ENCODE measurements at places on chromosomes 1 and 21.

DNA sequence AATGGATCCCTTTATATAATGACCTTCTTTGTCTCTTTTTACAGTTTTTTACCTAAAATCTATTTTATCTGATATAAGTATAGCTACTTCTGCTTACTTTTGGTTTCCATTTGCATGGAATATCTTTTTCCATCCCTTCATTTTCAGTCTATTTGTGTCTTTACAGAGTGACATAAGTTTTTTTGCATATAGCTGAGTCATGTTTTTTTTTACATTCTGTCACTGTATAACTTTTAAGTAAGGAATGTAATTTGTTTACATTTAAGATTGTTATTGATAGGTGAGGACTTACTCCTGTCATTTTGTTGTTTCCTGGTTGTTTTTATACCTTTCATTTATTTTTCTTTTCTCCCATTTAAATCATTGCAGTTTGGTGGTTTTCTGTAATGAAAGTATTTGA is 402.7 kb upstream of the ADGRL2 start:
- no peak for DNase-seq

DNA sequence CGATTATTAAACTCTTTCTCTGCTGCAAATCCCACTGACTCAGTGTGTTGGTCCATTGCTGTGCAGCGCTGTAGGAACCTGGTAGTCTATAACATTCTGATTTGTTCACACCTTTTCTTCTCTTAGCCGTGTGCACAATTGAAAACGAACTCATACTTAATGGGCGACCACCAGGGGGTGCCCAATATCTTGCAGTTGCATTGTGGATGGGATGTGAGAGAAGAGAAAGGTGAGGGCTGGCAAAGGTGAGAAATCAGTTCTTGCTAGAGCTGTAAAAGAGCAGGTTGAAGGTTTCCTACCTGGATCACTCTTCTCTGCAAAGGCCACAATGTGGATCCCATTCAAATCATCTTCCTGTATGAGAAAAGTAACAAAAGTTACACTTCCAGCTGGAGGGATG is 51.0 kb downstream of the CASQ2 start:
- no peak for DNase-seq

- DNase-seq = no peak
Measured at GRCh38 chr1:202088206-202088605, 34.5 kb upstream of the GPR37L1 start.

- no peak for DNase-seq
Measured at GRCh38 chr1:2650967-2651645, 18.3 kb upstream of the MMEL1 start.

- no peak for DNase-seq
Measured at GRCh38 chr1:87155170-87155569, 173.5 kb upstream of the LMO4 start.

DNA sequence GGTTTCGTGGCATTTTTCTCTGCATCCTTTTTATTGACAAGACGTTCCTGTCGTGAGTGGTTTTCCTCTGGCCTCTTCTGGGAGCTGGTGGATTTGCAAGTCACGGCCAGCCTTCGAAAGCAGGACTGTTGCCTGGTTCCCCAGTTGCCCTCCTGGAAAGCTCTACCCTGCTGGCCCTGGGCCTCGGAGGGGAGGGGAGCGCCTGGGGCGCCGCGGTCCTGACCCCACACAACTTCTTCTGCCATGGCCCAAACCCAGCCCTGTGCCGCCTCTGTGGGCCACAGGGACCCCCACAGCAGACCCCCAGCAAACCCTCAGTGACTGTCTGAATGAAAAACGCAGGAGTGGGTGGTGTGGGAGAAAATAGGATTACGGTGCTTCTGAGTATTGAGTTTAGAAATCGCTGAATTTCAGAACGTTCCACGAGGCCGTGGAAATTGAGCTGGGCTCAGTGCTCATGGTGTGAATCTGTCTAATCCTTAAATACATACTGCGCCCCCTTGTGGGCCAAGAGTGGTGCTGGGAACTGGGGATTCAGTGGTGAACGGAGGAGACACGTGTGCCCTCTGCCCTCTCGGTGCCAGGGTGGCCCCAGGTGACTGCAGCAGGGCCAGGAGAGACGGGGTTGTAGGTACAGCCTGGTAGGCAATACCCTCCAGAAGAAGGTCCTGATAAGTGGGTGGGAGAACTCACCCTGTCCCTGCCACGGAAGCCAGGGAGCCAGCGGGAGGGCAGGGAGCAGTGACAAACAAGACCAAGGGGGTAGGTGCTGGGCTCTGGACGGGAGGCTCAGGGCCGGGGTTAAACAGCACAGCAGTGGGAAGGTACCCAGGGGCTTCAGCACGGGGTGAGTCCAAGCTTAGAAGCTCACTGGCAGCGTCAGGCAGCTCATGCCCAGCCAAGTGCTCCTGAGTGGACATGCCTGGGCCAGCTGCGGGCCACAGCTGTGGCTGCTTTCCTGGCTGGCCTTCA is 101.2 kb upstream of the COL6A1 start:
- peak; percentile 58 for DNase-seq

DNA sequence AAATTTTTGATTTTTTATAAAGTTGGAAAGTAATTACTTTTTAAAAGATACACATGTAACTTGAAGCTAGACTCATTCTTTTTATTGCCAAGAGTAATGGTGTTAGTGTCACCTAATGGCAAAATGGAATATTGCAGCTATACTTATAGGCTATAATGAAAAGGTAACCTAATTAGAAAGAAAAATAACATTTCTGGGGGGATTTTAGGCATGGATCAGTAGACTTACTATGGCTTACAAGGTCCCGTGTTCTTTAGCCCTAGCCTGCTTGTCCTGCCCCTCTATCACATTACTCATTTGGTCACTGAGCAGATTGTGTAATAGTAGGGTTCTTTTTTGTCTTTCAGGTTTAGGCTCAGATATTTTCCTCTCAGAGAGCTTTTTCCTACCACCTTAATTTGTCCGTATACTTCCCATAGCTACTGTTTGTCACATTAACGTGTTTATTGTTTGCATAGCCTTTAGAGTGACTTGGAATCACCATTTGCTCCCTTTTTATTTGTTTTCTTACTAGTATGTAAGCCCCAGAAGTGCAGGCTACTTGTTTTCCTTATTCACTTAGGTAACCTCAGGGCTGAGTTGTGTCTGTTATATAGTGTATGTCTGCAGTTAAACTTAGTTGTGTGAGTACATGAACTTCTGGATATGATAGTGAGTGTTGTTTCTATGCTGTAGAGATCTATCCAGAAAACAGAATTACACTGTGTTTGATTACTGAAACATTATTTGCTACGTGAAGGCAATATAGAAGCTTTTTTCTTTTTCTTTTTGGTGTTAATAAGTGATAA is 58.7 kb downstream of the RABGAP1L start:
- DNase-seq = peak; percentile 7

DNA sequence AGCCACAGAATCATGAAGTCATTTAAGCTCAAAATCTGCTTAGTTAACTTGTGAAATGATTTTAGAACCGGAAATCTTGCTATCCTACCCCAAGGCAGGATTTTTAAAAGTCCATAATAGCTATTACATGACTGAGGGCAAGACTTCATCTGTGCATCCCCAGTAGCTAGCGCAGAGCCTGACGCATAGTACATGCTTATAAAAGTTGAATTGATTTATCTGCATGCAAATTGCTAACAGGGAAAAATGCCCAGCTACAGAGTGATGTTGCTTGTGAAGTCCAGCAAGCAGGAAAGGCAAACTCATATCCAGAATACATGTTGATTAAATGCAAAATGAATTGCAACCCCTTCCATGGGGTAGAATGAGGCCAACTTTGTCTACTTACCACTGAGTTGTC is 8.1 kb upstream of the MAP1LC3C start:
- no peak for DNase-seq

GRCh38 chr1:56910441-56910985 is 55.3 kb downstream of the C8B start:
- DNase-seq = no peak

DNA sequence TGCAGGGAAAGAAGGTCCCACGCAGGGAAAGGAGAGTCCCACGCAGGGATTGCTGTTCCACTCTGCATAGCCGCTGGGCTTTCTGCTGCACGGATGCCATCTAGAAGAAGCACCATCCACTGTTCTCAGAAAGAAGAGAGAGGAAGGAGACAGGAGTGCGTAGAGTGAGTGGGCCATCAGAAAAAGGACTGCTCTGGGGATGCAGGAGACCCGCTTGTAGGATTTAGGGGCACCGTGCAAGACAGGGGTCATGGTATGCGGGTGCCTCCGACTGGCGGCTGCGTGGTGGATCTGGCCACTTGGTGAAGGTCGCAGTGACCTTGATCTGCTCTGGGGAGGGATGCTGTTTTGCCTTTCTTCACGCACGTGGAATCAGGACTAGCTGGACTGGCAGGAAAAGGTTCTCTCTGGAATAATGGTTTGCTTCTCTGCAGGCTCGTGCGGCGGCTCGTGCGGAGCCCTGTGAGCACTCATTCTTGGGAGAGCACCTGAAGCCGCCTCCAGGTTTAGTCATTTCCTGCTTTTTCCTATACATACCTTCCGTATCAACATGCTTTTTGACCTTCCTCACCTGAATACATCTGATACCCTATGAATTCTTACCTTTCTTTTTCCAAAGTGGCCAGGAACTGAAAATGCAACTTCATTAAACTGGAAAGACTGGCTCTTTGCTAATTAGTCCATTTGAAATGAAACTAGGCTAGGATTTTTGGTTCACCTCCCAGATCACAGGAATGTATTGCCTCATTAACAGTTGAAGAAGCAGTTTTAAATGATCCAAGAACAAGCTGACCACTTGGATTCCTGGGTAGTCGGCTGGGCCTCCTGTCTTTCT is 181.6 kb downstream of the KIF26B start:
- no peak for DNase-seq

DNA sequence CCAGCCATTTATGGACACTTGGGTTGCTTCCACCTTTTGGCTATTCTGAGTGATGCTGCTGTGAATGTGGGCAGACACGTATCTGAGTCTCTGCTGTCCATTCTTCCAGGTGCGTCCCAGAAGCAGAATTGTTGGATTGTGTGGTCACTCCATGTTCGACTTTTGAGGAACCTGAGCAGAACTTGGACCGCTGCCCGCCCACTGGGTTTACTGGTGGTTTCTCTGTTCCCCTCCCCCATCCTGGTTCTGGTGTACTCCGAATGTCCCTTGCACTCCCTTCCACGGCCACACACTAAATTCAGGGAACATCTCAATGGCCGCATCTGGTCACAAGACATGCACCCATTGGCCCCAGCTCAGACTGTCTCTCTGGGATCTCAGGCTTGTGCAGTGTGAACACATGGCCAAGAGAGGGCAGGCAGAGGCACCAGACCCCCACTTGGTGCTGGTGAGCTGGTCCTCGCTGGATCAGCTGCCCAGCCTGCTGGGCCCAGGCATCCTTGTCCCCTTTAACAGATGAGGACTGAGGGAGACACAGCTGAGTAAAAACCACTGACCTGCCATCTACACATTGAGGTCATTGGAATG is 565.1 kb downstream of the NPHP4 start:
- no peak for DNase-seq

GRCh38 chr21:44293551-44294231 is 6.2 kb upstream of the PFKL start:
- DNase-seq = no peak

DNA sequence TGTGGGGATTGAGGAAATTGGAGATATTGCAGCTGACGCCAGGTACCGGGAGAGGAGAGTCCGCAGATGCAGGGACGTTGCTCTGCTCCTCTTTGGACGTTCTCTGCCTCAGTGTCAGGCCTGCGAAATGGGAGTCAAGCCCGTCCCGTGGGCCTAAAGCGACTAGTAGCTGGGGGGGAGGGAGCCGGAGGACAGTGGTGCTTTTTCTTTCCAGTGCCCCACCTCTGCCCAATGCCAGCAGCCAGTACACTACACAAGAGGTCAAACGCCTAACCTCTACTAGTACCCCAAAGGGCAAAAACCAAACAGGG is 413.6 kb upstream of the ESRRG start:
- no peak for DNase-seq

- DNase-seq = no peak
Measured at GRCh38 chr1:225834417-225835329, 24.7 kb downstream of the EPHX1 start.

DNA sequence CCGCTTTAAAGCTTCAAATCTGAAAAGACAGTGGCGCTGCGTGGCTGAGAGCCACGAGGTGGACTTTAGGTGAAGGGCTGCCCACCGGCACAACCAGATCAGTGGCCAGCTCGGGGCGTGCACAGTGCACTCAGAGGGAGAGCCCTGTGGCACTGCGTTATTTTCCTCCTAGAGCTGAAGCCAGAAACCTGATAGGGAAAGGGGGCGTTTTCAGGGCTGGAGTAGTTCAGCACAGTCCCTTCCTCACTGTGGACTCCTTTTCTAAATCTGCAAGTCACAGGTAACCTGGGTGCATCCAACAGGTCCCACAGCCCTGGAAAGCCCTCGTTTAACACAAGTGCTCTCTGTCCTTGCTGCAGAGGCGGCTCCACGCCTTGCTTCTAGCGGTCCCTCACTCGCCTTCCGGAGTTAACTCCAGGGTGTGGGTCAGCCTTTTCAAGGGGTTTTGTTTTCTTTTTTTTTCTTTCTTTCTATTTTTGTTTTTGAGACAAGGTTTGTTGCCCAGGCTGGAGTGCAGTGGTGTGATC is 81.2 kb downstream of the GALNT2 start:
- DNase-seq = no peak

GRCh38 chr1:244050014-244050834 is 859 bp upstream of the ZBTB18 start:
- DNase-seq = no peak

DNA sequence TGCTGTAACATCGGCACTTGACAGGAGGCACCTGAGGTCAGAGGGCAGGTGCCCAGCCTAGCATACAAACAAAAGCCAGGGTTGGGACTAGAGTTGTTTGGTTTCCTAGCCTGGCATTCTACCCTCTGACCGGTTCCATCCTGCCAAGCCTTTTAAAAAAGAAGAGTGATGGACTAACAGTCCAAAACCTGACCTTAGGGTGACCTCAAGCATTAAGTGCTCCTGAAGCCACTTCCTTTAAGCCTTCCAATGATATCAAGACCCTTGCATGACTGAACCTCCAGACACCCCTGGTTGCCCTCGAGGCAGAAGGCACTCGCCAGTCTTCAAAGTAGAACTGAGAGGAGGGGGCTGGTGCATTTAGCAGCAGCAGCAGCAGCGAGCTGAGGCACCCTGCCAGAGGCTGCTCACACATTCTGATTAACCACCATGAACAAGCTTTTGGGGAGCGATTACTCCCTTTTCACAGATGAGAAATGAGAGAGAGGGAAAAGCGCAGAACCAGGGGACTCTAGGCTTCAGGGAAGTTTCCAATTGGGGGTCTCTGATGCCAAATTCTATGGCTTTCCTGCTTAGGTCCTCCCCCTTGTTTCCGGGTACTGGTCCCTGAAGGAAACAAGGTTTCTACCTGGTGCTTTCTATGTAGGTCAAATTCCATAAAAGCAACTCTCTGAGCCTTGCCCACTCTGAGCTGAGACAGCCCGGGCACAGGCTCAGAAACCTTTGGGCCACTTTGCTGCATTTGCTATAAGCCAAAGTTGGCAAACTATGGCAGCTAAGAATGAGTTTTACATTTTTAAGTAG is 9.2 kb downstream of the SLC2A1 start:
- no peak for DNase-seq

DNA sequence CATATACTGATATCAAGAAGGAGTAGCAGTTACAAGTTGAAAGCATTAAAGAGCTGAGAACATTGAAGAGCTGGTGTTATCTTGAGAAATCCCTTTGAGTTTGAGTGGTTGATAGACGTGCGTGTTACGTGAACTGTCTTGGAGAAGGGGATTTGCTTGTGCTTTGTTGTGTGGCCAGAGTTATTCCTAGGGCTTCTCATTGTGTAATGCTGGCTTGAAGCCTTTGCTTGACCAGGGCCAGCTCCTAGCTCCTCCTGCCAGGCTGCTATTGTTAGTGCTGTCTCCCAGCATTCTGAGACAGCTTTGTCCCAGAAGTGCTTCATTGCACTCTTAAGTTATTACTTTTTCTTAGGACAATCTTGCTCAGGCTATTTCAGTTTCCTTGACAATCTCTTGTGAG is 116.2 kb upstream of the KCNK2 start:
- DNase-seq = no peak
